Fibroblast of the conjunctiva (primary cell): ENCODE measurements at places on chromosomes 11 and 22.

DNA sequence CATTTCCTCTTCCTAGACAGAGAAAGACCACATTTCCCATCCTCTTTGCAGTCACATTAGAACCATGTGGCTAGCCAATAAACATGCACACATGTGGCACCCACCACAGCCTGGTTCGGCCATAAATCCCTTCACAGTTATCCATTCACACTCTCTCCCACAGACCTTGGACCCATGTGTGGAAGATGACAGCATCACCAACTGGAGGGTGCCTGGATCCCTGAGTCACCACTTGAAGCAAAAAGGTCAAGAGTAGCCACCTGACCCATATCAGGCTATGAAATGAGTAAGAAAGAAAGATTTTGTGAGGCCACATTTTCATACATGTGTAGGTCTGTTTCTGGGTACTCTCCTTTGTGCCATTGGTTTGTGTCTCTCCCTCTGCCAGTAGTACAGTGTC, 9.0 kb upstream of the TMEM121B start:
- no peak for DNase-seq

- DNase-seq = no peak
Observed at GRCh38 chr11:38547462-38547861, 1949.4 kb upstream of the RAG2 start.

DNA sequence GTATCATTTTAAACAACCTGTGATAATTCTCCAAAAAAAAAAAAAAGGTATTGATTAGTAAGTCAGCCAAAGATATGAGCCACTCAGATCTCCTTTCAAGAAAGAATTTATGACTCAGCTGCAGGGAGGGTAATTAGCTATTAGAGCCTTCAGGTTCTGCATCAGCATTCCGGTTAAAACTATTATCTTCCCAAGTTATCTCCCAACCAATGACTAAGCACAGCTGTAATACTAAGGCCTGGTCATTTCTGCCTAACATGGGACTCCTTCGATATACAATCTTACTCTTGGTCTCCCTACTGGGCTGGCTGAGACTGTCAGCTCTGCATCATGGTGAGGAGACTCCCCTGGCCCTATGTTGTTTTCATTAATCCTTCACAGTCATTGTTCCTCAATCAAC, 60.4 kb downstream of the SBF2 start:
- DNase-seq = no peak

- no peak for DNase-seq
Observed at GRCh38 chr11:78400116-78400515, 17.5 kb downstream of the GAB2 start.

DNA sequence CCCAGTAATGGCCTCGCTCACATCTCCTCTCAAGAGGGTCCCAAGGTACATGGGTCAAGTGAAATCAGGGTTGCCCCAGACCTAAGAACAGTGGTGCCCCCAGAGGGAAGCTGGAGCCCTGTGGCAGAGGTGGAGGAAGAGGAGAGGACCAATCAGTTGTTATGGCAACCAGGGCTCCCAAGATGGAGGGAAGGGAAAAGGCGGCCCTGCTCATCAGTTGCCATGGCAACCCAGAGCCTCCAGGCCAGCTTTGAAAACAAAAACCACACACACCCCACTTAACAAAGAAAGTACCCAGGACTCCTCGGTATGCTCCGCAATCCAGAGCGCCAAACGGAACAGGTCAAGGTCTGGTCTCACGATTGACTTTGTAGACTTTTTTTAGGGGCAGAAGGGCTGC, 53.5 kb upstream of the SLC35C1 start:
- DNase-seq = no peak

DNA sequence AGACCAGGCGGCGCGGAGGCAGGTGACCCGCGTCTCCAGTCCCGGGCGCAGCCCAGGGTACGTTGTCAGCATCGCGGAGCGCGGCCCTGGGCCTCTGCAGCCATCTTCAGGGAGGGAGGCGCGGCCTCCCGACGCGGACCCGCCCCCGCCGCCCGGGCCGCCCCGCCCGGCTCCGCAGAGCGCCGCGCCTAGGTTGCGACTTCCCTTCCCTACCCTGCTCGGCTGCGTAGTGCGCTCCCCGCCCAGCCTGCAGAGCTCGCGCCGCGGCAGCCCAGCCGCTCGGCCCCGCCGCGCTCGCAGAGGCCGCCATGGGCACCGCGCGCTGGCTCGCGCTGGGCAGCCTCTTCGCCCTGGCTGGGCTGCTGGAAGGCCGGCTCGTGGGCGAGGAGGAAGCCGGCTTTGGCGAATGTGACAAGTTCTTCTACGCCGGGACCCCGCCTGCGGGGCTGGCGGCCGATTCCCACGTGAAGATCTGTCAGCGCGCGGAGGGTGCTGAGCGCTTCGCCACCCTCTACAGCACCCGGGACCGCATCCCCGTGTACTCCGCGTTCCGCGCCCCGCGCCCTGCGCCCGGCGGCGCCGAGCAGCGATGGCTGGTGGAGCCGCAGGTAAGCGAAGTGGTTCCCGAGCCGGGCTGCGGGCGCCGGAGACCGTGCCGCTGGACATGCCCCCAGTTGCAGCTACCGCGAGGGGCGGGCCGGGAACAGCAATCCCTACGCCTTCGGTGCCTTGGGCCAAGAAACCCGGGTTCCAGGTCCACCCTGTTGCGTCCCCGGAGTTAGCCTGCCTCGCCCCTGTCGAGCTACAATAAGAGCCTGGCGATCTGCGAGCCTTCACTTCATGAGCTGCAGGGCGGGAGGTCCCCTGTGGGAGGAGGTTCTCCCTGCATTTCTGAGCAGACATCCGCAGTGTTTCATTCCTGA, at the start of gene ENDOD1:
TSS of gene ENDOD1 (plus strand) at position 227 of the 923 bp plus-strand sequence. CDS start at position 309, 82 bp downstream.
- no peak for DNase-seq
